ENCODE measurements at places on chromosomes 16 and 17.

GRCh38 chr17:4365628-4366326 lies 698 bp downstream of the UBE2G1 start:
- DNase-seq, result peak; percentile 64

GRCh38 chr16:709566-710499 lies 4.2 kb upstream of the FBXL16 start:
- no peak for DNase-seq

- DNase-seq, result no peak
Measured at GRCh38 chr16:28610595-28611191, 849 bp upstream of the SULT1A1 start.

DNA sequence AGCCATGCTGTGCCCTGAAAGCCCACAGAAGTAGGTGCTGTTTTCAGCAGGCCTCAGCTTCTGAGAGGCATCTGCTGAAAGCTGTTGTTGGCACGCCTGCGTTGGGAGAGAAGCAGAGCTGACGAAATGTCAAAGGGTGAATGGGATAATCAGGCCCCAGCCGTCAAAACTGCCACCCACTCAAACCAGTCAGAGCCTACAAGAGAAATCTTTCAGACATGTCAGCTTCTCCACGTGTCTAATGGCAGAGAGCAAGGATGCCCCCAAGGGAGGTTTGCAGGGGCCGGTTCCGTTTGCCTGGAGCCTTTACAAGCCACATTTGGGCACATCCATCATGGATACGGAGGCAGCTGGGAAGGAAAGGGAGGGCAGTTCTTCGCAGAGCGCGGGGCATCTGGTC lies 568.2 kb upstream of the EEF2KMT start:
- no peak for DNase-seq

- DNase-seq, result peak; percentile 41
Measured at GRCh38 chr16:3646348-3646920, 8.1 kb upstream of the DNASE1 start.

- DNase-seq, result no peak
Measured at GRCh38 chr16:88821168-88821850, 9.6 kb upstream of the APRT start.

DNA sequence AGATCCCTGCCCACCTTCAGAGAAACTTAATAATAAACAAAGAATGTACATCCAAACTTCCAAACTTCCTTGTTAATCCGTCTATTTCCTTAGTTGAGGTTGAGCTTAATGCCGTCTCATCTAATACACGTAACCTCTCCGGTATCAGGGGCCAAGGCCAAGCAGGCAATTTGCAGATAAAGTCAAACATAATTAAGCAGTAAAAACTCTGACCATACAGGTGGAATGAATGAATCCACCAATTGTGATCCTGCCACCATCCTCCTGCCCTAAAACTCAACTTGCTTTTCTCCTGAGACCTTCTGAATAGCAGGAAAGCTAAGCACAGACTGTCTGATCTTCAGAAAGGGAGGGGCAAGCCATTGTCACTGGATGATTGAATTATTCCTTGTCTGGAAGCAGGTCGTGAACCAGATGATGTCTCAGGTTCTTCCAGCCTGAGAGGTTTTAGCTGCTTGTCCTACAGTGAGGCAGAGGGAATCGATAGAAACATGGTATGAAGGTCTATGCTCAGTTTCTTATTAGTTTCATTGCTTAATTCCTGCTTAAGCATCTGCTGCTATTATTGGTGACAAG lies 1111.8 kb upstream of the EEF2KMT start:
- no peak for DNase-seq

- no peak for DNase-seq
Measured at GRCh38 chr17:34299956-34300577, 14.5 kb downstream of the CCL11 start.

- no peak for DNase-seq
Measured at GRCh38 chr16:71338632-71339031, 19.9 kb upstream of the CALB2 start.

GRCh38 chr16:70572050-70572925 lies 48.7 kb downstream of the SF3B3 start:
- no peak for DNase-seq

GRCh38 chr16:49593424-49594040 lies 219.9 kb downstream of the C16orf78 start:
- DNase-seq, result no peak

DNA sequence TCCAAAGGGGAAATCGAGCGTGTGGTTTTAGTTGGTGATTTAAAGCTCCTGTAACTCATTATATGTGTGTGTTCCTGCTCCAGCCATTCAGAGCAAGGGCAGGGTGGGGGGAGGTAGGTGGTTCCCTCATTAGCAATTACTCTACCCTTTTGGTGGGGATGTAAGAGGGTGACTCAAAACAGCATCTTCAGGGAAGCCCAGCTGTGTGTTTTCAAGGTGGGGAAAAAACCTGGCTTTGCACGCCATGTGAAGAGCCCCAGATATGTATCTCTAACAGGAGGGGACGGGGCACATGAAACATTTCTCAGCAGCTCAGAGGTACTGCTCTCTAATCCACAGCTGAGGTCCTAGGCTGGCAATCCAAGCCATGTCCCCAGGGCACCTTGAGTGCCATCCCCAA lies 241.3 kb upstream of the ZFHX3 start:
- no peak for DNase-seq

DNA sequence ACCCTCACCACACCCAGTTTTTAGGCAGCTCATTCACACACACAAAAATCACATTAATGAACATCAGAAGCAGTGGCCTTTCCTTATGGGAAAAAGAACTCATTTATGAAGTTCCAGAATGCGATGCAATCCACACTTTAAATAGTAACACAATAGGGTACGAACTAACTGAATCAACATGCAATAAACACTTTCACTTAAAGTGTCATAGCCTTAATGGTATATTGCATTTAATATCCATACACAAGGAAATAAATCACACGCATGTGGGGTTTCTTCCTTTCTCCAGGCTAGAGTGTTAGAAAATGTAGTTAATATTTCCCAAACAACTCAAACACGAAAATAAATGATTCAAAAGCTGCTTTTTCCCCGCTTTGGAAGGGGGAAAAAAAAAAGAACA lies 19.7 kb downstream of the ADCY9 start:
- no peak for DNase-seq

DNA sequence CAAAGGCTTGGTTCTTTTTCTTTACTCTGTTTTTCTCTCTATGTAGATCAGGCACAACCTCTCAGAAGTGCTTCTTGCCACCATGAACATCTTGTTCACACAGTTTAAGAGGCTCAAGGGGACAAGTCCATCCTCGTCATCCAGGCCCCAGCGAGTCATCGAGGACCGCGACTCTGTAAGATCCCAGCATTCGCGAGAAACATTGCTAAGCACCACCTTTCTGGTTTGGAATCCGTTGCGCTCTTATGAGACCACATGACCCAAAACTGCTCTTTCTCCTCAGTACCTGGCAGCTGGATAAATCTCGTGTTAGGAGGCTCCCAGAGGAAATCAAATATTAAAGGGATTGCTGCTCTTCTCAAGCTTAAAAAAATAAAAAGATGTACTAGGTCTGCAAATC lies 23.3 kb upstream of the SLC12A3 start:
- no peak for DNase-seq

GRCh38 chr17:58269557-58270291 lies 11.0 kb downstream of the MPO start:
- DNase-seq, result peak; percentile 21

DNA sequence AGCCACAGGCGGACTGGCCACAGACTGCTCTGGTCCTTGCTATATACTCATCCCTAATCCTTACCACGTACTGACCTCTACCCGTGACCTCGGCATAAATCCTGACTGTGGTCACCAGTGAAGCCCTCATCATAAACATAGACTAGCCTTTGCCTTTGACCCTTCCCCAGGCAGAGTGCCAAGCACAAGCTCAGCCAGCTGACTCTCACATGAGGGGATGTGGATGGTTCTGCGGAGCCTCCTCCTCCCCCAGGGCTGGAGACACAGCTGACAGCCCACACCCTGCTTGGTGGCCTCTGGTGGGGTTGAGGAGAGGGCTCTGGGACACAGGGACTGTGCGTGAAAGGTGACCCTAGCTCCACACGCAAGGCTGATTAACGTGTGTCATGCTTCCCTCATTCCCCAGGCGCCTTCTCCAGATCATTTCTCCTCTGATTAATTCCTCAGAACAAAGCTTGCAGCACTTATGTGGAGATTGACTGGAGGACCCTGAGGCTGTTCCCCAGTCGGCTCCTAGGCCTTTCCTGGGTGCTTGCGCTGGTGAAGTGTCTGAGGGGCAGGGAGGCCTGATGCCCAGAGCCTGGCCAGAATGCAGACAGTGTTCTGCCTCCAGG lies 241.5 kb upstream of the NLRP1 start:
- DNase-seq, result no peak

Data from activated CD8-positive, alpha-beta memory T cell treated with anti-CD3 and anti-CD28 coated beads, Interleukin-2, amount 10 ng/mL, durations not matched to agents 7 days and 5 days (primary cell).